ENCODE measurements at places on chromosomes 12 and 14.

GRCh38 chr14:23364164-23365035, 572 bp downstream of the EFS start:
- no peak for DNase-seq

DNA sequence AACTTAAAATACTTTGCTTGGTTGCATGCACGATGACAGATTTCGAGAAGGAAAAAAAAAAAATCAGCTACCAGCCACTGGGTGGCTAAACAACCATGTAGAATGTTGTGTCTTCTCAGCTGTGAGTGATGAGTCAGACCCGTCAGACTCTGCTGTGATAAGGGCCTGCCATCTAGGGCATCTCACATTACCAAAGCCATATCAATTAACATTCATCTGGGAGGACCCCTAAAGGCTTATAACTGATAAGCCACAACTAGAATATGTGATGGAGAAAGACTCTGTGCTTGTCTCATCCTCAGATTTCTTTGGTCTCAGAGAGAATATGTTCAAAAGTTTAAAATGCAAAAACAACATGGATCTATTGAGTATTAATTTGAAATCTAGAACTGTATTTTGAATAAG, 111.5 kb downstream of the PAX9 start:
- DNase-seq: no peak

DNA sequence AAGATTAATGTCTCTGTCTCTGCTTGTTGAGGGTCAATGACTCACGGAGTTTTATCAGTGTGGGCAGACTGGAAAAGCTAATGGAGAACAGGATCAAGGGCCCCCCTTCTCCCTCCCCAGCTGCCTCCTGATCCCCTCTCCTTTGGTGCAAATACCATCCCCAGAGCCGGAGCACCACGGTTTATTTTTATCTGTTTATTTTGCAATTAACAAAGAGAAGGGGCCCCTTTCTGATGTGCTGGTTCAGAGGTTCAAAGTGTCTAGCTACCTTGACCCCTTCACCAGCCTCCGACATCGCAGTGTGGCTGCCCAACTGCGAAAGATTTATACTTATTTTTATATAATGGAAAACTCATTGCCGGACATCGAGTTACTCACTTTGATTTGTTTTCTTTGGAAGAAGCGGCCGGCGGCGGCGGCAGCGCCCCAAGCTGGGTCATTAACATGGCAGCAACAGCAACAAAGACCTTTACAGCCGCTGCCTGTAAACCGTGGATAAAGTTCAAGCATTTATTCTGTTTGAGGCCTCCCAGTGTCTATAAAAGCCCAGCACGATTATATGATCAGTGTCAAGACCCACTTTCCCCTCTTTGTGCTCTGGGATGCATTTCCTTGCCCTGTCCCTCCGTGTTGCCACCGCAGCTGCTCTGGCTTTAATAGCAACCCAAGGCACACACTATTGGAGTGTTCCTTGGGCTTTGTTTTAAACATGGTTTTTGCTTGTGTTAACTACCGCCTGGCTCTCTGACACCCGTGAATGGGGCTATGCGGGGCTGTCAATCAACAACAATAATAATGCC, 47.4 kb upstream of the PARP11 start:
- no peak for DNase-seq

GRCh38 chr14:103521951-103522563, 573 bp downstream of the CKB start:
- DNase-seq: no peak

DNA sequence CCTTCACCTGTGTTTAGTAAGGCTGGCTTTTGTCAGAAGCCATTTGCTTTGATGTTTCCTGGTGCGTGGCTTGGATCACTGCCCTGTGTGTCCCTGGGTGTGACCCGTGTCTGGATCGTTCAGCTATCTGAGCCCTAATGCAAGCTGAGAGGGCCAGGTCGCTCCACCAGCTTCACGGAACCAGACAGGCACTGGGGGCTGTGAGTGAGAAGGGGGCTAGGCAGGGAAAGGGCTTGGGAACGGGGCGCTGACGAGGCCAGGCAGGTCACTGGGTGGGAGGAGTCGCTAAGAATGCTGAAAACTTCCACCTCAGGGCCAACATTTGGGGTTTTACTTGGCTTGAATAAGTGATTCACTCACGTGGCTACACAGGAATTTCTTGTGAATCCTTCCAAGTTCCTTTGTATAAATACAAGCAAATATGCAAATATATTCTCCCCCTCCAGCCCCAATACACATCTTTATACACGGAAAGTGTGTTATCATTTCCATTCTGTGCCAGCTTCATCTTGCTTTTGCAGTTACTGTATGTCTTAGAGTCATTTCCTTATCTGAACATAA, 24.2 kb upstream of the MMP17 start:
- DNase-seq: no peak

DNA sequence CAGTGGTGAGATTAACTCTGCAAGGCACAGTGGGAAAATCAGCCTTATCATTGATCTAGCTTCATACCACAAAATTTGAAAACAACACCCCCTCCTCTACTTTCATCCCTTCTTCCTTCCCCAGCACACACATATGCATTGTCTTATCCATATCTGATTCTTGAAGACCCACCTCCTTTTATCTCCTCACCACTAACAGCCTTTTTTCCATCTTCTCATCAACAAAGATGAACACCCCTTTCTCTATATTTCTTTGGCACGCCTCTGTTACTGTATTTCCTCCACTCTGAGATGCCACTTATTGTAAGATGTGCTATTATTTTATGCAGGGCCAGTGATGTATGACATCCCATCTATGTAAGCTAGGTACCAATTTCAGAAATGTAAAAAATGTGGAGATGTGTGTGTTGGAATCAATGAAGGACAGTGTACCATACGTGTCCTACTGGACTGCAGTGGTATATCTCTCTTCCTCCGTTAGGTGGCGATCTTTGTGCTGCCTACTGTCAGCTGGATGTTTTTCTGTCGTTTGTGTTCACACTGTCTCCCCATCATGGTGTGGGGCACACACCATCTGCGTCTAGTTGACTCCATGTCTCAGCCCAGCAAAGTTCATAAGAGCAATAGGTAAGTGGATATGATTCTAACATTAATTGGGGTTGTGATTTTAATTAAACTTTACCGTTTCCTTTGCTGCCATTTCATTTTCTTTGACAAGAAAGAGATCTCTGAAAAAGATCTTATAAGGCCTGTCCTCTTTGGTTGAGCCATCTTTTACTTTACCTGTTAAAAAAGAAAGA, 24.0 kb downstream of the CCDC38 start:
- DNase-seq: peak; percentile 21

DNA sequence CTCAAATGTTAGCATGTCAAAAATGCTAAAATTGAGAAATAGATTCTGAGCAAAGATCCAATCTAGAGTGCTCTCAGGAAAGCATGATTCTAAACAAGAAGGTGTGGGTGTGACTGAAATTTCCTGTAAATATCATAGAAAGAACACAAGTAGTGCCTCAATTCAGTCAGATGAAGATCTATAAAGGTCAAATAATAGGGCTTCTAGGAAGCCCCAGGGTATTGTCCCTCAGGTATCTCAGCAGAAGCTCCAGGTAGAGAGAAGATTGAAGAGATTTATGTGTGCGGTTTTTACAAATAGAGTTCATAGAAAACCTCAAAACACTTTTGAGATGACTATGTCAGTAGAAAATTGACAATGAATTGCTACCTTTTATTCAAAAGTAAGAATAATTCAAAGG, 13.0 kb downstream of the KLRD1 start:
- DNase-seq: no peak

DNA sequence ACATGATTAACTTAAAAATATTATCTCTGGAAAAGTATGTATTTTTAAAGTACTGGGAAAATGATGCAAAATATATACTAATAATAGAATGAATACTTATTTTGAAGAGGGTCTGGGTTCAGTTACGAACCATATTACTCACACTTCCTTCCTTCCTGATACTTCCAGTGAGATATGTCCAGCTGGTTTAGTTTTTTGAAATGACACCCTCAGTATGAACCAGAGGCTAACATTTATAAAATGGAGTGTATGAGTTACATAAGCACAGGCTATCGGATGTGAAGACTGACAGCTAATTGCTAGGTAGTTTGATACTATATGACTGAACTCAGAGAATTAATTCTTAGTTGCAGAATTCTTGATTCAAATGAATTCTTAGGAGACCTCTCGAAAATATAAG, 122.9 kb downstream of the OTOGL start:
- DNase-seq: no peak

- no peak for DNase-seq
Measured at GRCh38 chr12:21906919-21907493, 34.2 kb downstream of the ABCC9 start.

- DNase-seq: no peak
Measured at GRCh38 chr14:90467501-90467900, 70.7 kb downstream of the CALM1 start.

DNA sequence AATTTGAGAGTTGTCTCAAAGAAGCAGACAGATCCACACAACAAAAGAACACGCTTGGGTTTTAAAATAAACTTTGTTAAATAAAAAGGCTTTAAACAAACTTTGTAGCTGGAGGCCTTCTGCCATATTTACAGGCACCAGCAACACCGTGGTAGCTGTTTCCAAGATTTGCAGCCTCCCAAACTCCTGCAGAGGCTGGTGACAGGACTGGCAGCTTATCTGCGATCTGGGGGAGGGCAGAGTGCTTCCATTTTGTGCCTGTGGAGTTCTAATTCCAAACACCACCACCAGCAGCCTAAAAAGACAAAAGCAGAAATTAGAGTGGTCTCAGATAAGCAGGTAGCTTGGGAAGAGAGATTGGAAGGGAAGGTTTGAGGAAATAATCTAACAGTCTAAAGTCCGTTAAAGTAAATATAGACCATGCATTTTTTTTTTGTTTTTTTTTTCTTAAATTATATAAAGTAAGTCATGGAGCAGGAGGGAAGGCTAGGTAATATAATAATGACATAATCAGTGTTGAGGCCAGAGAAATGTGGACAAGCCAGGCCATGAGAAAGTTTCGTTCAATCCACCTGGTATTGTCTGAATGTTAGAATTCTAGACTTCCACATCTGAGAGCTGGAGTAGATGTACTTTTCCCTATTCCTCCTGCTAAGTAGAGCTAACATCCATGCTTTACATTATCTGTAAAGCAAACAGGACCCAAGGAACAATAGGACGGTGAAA, 69.6 kb upstream of the TMEM132D start:
- no peak for DNase-seq

- DNase-seq: no peak
Measured at GRCh38 chr14:79293482-79294177, 917.7 kb downstream of the DIO2 start.

DNA sequence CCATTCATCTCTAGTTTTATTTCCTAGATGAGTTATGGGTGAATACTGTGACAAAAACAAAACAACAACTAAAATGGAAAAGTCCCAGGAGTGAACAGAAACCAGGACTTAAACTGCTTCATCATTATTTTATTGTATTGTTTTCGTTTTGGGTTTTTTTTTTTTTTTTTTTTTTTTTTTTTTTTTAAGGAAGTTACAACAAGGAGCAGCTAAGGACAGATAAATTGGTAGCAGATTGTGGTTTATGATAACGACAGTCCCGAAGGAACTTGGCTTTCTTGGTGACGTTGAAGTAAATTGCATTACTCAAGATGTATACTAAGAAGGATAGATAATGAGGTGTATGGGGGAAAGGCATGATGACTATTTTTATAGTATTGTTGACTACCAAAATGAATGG, 866.3 kb downstream of the NRXN3 start:
- no peak for DNase-seq

- no peak for DNase-seq
Measured at GRCh38 chr12:15714256-15714655, 74.9 kb downstream of the EPS8 start.

DNA sequence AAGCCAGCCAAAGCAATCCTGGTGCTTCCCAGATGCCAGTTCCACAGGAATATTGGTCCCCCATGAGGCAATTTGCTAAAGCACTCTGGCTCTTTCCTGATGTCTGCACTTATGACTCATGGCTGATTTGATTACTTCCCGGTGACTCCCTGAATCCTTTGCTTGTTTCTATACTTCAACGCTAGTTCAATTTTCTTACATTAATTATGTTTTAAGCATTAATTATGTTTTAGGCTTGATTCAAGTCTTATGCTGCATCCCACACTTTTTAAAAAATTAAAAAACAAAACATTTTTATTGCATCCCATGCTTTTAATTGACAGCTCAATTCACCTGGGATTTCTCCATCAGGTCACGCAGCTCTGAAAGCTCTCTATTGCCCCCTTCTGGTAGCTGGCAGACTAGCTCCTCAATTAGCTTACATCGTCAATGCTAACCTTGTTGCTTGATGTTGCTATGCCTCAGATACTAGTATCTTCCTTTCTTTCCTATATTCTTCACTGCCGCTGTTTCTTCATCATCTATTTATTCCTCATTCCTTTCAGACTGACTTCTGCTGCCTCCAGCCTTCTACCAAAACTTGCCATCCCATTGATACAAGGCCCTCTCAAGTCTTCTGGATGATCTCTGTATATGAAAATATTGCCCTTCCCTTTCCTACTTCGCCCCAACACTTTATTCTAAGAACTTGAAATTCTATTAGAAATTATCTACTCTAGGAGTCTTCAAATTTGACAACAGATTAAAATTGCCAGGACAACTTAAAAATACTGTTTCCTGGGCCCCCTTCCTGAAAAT, 32.0 kb downstream of the TSHR start:
- DNase-seq: peak; percentile 44

DNA sequence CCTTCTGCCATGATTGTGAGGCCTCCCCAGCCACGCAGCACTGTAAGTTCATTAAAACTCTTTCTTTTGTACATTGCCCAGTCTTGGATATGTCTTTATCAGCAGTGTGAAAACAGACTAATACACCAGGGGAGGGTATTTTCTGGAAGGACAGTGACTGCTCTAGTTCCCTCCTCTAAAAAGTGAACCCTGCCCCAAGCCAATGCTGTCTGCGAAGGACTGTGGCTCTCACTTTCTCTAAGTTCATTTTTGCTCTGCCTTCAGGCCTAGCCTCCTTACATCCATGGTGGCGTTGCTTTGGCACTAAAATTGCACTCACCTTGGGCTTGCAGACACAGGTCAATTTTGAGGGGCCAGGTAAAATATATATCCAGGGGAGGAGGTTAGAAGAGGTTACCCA, 323.0 kb downstream of the VRK1 start:
- no peak for DNase-seq

DNA sequence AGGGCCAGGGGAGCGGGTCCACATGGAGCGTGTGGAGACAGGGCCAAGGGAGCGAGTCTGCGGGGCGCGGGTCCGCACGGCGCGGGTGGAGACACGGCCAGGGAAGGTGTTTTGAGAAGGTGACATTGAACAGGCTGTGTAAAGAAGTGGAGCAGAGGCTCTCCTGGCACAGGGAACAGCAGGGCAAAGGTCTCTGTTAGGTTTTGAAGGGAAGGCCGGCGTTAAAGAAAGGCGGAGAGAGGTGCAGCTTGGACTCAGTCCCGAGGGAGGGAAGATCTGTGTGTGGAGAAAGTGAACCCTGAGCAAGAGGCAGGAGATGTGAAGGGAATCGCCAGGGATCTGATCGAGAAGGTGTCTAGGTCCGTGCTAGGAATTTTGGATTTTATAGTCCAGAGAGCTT, 1.8 kb downstream of the PXMP2 start:
- DNase-seq: no peak
